ENCODE measurements at places on chromosomes 13 and 19.

GRCh38 chr19:53394522-53394973, 401 bp upstream of the ZNF765 start:
- DNase-seq = no peak

GRCh38 chr19:46385636-46386035, 27.7 kb downstream of the CCDC8 start:
- DNase-seq = no peak

GRCh38 chr19:39430675-39431593, 4.8 kb downstream of the RPS16 start:
- DNase-seq = peak; percentile 19

DNA sequence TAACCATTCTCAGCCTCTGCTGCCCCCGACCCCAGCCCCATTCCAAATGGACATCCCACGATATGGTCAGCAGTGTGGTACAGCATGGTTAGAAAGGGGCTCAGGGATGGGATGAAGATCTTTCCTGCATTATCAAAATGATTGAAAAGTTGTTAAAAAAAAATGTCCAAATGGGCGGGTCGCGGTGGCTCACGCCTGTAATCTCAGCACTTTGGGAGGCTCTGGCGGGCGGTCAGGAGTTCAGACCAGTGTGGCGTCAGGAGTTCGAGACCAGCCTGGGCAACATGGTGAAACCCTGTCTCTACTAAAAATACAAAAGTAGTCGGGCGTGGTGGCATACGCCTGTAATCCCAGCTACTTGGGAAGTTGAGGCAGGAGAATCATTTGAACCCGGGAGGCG, 54.3 kb upstream of the ZNF254 start:
- no peak for DNase-seq

GRCh38 chr19:55387736-55388497, 2.2 kb downstream of the RPL28 start:
- DNase-seq = no peak

DNA sequence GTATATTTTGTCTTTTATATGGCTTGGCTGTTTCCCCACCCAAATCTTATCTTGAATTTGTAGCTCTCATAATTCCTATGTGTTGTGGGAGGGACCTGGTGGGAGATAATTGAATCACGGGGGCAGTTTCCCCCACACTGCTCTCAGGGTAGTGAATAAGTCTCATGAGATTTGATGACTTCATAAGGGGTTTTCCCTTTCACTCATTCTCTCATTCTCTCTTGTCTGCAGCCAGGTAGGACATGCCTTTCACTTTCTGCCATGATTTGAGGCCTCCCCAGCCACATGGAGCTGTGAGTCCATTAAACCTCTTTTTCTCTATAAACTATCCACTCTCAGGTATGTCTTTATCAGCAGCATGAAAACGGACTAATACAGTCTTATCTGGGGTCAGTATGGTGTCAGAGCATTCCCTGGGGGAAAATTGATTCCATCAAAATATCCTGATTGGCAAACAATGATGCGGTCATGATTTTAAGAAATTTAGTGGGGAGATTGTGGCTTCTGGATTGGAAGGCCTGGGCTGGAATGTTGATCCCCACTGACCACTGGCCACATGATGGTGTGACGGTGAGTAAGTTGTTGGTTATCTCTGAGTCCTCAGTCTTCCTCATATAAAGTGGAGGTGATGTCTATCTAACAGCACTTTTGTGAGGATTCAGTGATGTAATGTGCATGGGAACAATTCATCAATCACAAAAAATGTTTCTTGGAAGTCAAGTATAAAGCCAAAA, 27.5 kb upstream of the ANKRD10 start:
- no peak for DNase-seq

Data from central memory CD8-positive, alpha-beta T cell (primary cell).